Calu3 (cell line): ENCODE measurements at places on chromosomes 2 and 18. TPM values are rescaled to one million over a fixed set of nuclear protein-coding genes. Genes with fewer than 3 reads are reported as not detected.
A peak's percentile ranks its signal among the peaks of the same experiment; 100 is the strongest.

DNA sequence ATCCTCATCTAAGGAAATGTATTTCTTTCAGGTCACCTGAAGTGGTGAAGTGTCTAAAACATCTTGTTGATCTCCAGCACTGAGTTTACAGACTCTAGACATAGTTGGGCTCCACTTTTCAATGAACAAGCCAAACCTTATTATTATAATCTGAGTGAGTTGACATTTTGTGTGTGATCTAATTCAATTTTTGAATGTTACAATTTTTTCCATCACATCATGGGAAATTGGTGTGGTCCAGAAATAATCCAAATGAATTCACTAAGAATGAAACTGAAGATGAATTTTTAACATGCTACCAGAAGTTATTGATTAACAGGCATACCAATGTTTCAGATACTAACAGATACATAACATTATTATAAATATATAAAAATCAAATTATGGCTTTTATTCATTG lies 75.6 kb upstream of the EFEMP1 start:
- no peaks in the 10 kb centered on the region for H3K36me3 ChIP-seq
- no peak overlapping the region for H3K27ac ChIP-seq
- H3K4me1 ChIP-seq: no peaks in the 10 kb centered on the region
- H3K4me3 ChIP-seq: no peak overlapping the region
- DNase-seq: no peak

DNA sequence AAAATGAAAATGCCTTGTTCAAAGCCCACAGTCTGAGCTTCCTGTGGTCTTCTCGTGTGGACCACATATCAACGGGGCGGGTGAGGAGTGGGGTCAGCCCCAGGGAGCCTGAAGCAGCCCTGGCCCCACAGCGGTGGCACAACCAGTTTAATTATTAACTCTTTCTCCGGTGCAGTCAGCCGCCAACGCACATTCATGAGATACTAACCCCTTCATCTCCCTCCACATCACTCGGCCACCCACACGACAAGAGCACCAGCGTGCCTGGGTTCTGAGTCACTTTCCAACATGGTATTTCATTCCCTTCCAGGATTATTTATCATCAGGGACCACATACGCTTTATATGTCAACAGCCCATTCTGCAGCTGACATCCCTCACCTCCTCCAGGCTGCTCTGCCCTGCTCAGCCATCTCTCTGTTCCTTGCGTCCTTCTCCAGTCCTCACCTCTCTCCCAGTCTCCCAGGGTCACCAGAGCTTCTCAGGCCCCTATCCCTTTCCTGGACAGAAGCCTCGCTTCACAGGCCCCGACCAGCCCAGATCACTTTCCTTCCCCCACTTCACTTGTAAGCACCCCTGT lies 48.0 kb upstream of the ID2 start:
- DNase-seq: peak; percentile 71
- H3K4me3 ChIP-seq: peak overlapping the region; percentile 25
- H3K27ac ChIP-seq: peak overlapping the region; percentile 65
- peaks cover 55% of the 10 kb centered on the region for H3K4me1 ChIP-seq
- H3K36me3 ChIP-seq: peaks cover 12% of the 10 kb centered on the region
- H3K27me3 ChIP-seq: no peaks in the 10 kb centered on the region

Gene FBXO41
- total RNA-seq: 15.0 and 16.1 TPM in 2 replicates

DNA sequence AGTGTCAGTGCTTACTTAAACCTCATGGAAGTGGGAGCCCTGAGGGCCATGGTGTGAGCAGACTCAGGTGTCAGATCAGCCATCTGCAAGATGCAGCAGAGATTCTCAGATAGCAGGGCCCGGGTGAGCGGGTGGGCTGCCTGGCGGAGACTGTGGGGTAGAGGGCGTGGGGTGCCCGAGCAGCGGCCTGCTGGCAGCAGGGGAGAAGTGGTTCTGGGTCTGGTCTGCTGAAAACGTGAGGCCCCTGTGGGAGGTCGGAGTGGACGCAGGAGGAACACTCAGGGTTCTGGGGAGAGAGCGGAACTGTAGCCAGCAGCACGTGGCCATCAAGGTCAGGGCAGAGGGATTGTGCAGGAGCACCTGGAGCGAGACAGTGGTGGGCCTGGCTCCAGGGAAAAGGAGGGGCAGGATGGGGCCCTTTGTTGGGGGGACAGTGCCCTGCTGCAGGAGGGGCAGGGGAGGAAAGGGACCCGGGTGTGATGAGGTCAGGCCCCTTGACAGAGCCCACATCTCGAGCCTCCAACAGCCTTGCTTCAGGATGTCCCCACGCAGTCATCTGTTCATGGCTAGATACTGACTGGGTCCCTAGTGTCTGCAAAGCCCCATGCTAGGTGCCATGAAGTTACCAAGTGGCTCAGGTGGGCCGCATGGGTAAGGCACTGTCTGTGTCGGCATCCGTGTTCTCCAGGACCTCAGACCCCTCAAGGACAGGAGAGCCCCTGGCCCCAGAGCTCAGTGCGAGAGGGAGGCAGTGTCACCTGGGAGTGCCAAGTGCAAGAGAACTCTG lies 2.7 kb upstream of the ESPNL start:
- no peak overlapping the region for H3K27ac ChIP-seq
- DNase-seq: no peak
- H3K27me3 ChIP-seq: no peaks in the 10 kb centered on the region
- peaks cover 9% of the 10 kb centered on the region for H3K36me3 ChIP-seq

- no peaks in the 10 kb centered on the region for H3K4me1 ChIP-seq
- no peaks in the 10 kb centered on the region for H3K27me3 ChIP-seq
- no peak overlapping the region for H3K27ac ChIP-seq
- no peaks in the 10 kb centered on the region for H3K36me3 ChIP-seq
- no peak for DNase-seq
Measured at GRCh38 chr18:59047321-59048047, 92.2 kb upstream of the SEC11C start.

DNA sequence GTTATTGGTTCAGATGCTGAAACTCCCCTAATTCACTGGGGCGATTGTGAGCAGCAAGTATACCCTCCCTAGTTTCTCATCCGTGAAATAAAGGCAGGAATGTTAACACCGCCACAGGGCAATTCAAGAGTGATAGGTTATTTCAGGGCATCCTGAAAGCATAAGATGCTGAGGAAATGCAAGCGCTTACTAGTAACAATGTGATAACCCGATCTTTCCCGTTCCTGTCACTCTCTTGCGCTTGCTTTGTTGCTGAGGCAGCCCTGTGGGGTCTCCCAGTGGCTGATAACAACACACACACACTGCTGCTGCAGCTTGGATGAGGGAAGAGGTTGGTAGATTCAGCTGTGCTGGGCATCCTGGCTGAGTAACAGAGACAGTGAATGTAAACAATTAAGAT lies 259.3 kb downstream of the AGPS start:
- no peak for DNase-seq
- no peak overlapping the region for H3K4me3 ChIP-seq
- H3K27ac ChIP-seq: no peak overlapping the region
- peaks cover 42% of the 10 kb centered on the region for H3K27me3 ChIP-seq

GRCh38 chr2:209876211-209876610 lies 104.6 kb downstream of the UNC80 start:
- H3K4me1 ChIP-seq: peaks cover 38% of the 10 kb centered on the region

DNA sequence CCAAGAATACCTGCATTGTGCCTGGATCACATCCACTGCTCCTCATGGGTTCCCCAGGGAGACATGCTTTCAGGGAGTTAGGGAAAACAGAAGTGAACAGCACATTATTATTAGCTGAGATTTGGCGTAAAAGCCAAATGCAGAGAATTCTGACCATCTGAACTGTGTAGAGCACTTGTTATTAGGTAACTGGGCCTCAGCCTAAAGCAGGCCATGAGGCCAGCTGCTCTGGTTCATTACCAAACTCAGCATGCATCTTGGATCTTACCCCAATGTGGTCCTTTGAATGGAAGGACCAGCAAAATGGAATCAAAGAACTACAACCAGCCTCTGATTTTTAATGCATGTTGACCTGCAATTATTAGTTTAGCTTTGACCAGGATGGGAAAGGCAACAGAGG lies 322.3 kb downstream of the KCNS3 start:
- H3K27ac ChIP-seq: no peak overlapping the region
- DNase-seq: no peak
- H3K4me3 ChIP-seq: no peak overlapping the region
- H3K36me3 ChIP-seq: no peaks in the 10 kb centered on the region
- H3K4me1 ChIP-seq: no peaks in the 10 kb centered on the region

Gene IL1RL1
- 0.22 TPM in 1 of 2 replicates, not detected in the other for total RNA-seq

GRCh38 chr2:194060269-194060668 lies 1596.8 kb upstream of the SLC39A10 start:
- no peak overlapping the region for H3K4me3 ChIP-seq
- H3K27me3 ChIP-seq: no peaks in the 10 kb centered on the region
- no peak overlapping the region for H3K27ac ChIP-seq

GRCh38 chr2:236977852-236978398 lies 107.8 kb upstream of the COPS8 start:
- DNase-seq: no peak
- H3K27ac ChIP-seq: no peak overlapping the region
- H3K4me3 ChIP-seq: no peak overlapping the region
- no peaks in the 10 kb centered on the region for H3K27me3 ChIP-seq

DNA sequence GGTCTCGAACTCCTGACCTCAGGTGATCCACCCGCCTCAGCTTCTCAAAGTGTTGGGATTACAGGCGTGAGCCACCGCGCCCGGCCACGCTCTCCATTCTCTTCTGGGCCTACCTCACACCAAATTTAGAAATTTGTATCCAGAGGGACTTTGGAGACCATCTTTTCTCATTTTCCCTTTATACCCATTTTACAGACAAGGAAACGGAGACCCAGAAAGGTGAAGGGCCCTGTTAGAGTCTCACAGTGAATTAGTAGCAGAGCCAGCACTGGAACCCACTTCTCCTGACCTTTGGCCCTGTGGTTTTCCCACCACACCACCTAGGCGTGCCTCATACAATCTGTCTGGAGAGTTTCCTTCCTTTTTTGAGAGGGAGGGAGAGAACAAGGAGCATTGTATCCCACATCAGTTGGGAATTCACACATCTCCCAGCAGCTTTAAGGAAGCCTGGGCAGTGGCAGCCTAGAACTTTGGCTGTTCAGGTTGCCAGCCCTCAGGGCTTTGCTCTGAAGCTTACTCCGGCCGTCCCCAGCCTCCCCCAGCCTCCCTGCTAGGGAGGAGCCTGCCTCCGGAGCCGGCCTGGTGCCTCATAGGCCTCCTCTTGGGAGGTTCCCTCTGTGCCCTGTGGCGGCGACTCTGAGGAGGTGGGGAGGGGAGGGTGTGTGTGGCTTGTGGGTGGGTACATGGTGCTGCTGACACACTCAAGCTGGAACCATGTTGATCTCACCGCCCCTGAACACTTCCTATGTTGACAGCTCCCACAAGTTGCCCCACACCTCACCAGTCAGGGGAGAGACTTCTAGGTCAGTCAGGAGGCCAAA lies 13.8 kb downstream of the FOSL2 start:
- H3K27me3 ChIP-seq: no peaks in the 10 kb centered on the region
- peaks cover 81% of the 10 kb centered on the region for H3K36me3 ChIP-seq
- H3K4me1 ChIP-seq: peaks cover 57% of the 10 kb centered on the region
- peak; percentile 68 for DNase-seq
- no peak overlapping the region for H3K4me3 ChIP-seq
